Right renal cortex interstitium (tissue), 3 donors: ENCODE measurements at places on chromosomes 7 and 10. TPM values are rescaled to one million over a fixed set of nuclear protein-coding genes. Genes with fewer than 3 reads are reported as not detected.

DNA sequence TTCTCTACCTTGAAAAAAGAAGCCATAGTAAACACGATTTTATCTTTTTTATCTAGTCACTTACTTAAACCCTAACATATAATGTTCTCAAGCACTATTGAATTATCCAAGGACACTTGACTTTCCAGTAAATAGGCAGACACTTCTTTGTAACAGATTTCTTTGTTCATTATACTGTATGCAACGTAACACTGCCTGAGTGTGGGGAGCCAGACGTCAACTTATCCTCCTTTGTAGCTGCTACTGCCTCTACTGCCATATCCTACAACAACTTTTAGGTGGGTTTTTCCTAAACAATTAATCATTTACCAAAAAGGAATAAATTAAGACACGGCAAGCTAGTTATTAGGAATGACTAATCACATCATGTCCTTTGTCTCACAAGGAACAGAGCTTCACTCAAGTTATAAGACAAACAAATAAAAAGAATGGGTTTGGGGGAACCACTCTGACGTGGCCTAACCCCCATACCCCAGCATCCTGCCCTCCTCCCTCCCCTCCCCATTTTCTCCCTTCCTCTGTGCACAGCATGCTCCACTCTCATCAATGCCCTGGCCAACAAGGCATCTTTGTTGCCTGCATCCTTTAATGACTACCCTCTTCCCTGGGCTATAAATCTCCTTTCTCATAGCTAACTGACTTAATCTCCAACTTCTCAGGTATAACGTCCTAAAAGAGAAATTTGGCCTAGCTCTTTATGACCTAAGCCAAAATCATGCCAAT lies 43.3 kb downstream of the DOCK4 start:
- DNase-seq = no peak

- no peak for DNase-seq
Observed at GRCh38 chr10:128571745-128572144, 445.5 kb upstream of the MKI67 start.

DNA sequence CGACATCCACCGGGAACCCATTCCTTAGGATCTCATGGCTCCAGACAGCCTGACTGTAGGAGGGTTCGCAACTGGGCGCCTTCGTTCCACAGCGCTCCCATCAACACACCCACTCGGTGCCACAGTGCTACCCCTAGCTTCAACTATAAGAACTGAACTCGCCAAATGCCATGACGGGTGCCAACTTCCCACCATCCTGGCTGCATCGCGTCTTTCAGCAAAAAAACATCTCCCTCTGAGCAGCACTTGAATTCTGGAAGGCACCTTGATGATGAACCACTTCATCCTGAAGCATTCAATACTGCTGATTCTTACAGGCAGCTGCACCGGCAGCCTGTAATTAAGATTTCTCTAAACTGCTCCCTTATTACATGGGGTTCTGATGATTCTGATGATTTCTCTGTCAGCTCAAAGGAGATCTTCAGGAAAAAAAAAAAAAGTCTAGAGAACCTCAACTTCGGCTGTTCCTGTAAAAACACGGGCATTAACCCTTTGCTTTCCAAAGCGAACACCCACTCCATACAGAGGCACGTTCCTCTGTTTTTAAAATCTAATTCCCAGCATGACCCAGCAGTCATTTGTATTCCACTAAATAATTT lies 1.3 kb downstream of the CYTH3 start:
- no peak for DNase-seq

DNA sequence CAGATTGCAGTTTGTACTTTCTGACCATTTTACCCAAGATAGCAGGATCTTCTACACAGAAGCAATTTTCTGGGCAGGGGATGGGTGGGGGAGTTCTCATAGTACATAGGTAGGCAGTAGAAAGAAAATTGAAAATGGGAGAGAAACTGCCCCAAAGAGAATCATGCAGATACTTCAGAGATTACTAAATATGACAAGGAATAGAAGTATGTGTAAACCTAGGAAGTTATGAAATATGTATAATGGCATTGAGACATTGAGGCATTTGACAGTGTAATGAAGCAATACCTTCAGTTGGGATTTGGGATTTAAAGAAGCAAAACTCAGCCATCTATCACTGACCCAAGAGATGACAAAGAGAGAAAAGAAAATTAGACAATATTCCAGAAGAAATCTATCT lies 233.0 kb downstream of the PTN start:
- DNase-seq = no peak

- no peak for DNase-seq
Observed at GRCh38 chr10:78763651-78764395, 304.9 kb upstream of the ZMIZ1 start.

- no peak for DNase-seq
Observed at GRCh38 chr7:489876-490275, 29.8 kb downstream of the PDGFA start.

DNA sequence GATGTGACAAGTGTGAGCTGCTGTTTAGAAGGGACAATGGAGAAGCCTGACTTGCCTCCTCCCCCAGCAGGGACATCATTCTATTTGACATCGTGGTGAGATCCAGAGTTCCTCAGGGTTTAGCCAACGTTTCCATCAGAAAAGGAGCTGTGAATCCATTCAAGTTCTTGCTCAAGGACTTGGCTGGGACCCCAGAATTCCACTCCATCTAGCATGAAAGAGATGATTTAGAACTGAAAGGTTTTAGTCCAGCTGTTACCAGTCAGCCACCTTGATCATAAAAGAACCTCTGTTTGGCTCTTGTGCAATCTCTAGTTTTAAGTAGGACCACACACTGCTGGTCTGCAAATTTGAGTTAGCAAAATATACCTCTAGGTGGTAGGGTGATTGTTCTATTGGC lies 337.6 kb downstream of the FRMD4A start:
- DNase-seq = no peak

DNA sequence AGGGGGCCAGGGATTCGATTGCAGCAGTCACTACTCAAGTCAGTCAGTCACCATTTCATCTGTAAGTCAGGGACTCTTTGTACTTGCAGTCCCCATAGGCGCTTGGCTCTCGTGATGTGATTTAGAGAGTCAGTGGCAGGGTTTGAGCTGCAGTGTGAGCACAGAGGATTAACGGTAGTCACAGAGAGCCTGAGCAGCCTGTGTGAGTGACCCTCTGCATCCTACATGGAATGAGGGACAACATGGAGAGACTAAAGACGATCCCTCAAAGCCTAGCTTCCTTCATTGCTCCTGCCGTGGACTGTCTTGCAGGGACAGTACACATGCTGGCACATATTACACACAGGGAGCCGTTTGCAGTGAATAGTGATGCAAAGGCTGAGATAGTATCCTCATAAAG lies 56.3 kb downstream of the PRPF18 start:
- DNase-seq = no peak

DNA sequence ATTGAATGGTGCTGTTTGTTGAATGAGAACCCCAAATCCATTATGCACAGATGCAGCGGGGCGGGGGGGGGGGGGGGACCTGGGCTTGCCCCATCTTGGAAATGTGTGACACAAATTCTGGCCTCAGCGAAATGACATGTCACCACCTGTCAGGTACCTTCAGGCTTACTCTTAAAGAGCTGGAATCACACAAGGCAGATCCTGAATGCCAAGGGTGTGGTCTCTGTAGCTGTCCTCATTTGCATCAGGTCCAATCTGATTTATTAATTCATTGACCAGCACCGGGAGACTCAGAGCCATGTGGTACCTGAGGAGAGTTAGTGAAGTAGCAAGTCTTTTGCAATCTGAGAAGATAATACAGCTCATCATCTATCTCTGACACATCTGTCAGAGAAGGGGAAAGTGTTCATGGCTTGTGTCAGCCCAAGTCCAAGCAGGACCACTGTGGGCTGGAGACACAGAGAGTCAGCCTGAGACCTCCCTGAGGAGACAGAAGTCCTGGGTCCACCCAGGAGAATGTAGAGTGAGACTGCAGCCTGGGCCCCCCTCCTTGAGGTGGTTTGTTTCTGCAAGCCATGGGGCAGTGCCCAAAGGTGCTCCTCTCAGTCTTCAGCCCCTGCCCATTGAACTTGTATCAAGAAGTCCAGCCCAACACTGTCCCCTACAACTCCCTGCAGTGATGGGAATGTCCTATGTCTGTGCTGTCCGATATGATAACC lies 46.7 kb downstream of the ADCYAP1R1 start:
- DNase-seq = no peak

The CD36 gene
- polyA plus RNA-seq = 35.3 TPM

The A1CF gene
- 8.2 TPM for polyA plus RNA-seq

The MUC12 gene
- polyA plus RNA-seq = 0.42 TPM

The PCGF6 gene
- polyA plus RNA-seq = 16.4 TPM

The SPDYE8 gene
- polyA plus RNA-seq = 0.21 TPM
